ENCODE measurements at places on chromosomes 12 and 14.

DNA sequence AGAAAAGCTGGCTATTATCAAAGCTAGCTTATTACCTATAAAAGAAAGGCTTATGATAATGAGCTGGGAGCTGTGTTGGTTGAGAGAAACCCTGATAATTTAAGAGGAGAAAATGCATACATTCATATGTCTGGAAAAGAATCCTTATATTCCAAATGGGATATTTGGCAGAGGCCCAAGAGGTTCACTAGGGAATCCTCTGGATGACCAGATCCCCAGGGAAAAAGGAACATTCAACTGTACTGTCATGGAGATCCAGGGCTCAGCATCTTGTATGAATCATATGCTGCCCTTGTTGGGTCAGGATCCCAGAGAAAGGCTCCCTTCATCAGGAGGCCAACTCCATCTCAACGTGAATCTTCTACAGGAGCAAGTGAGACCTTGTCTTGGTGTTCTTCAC is 16.6 kb upstream of the FBXO34 start:
- no peak for DNase-seq

DNA sequence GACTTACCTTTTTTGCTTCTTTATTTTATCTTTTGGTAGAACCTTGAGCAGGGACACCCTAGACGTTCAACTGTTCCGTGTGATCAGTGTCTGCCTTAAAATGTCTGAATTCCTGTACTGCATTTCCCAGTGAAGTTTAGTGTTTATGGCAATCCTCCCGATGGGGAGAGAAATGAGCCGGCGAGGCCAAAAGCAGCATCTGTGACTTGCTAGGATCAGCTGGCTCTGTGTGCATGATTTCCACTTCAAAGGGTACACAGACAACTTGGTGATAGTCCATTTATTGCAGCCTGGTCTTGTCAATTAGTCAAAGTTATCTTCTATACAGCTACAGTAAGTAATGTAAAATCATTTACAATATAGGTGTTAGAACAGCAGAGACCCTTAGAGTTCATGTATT is 768.5 kb downstream of the DIO2 start:
- no peak for DNase-seq

DNA sequence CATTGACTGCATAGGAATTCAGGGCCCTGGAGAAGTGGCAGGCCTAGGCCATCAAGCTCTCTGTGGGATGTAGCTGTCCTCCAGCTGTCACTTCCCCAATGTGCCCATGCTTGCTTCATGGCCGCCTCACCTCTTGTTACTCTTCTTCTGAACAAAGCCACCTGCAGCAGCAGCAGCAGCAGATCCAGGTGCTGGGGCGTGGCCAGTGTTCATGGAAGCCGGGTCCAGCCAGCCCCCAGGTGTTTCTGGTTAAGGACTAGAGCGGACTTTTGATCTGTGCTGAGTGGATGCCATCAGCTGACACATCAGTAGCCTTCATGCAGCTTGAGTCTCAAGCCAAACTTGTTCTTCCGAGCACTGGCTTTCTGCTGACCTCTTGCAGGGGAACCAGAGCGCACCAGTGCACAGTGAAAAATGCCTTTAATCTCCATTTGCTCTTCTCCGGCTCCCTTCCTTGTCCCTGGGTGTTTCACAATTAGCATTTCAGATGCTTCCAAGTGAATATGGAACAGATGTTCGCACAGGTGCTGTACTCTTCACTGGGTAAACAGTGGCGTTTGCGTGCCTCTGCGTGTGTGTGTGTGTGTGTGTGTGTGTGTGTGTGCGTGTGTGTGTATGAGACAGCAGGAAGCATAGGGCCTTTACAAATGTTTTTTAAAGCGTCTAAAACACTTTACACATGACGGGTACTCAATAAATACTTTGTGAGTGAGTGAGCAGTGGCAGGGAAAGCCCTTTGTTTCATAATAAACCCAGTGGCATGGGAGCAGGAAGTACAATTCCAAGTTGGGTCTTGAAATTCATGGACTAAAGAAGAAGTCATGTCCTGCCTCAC is 20.1 kb downstream of the TPCN1 start:
- no peak for DNase-seq

GRCh38 chr12:34298971-34299801 is 276.9 kb downstream of the ALG10 start:
- DNase-seq: no peak

- DNase-seq: no peak
These were observed 200.6 kb downstream of the AEBP2 start for GRCh38 chr12:19639781-19640415.

DNA sequence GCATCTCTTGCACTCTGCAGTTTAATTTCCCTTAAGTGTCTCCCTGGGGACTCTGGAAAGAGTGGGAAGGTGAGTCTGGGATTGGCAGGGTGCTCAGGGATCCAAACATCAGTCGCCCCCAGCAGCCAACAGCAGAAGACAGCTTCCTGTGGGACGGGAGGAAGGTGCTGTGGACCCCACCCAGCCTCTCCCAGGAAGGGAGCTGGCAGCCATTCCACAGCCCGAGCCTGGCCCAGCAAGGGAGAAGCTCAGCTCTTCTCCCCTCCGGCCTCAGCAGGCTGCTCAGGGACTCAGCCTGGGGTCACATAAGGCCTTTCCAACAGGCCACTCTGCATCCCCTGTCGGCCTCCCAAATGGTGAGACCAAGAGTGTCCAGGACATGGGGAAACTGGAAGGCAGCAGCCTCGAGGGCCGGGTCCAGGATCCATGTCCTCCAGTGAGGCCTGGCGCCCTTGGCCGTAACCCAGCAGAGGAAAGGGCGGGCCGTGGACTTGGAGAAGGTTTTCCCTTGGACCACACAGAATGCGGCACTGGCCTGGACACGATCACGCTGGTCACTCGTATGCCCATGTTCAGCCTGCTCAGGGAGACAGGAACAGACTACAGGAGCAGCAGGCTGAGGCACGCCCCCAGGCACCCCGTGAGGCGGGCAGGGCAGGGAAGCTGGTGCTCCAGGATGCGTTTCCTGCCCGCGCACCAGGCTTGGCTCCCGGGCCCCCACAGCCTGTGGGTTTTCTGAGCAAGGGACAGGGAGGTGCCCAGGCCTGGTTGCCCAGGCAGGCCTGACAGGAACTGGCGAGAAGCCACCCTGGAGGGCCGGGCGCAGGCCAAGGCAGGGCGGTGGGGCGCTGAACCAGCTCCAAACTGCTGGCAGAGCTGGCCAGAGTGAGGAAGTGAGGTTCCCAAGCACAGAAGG is 3.5 kb downstream of the XRCC3 start:
- no peak for DNase-seq
